ENCODE measurements at places on chromosomes 7 and 10.

DNA sequence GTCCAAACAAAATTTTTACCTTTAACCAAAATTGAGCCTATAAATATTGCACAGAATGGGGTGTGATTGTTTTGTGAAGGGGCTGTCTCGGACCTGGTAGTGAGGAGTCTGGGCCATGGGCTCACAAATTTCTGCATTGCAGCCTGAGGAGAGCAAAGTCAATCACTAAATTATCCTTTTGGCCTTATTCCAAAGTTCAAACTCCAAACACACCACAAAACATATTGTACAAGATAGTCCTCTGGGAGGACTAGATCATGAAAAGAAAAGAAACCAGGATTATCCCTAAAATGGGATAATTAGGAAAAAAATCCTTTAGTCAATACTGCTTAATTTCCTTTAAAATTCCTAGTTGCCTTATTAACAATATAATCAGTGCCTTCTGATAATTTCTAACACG, 115.5 kb downstream of the BUB3 start:
- DNase-seq = no peak

DNA sequence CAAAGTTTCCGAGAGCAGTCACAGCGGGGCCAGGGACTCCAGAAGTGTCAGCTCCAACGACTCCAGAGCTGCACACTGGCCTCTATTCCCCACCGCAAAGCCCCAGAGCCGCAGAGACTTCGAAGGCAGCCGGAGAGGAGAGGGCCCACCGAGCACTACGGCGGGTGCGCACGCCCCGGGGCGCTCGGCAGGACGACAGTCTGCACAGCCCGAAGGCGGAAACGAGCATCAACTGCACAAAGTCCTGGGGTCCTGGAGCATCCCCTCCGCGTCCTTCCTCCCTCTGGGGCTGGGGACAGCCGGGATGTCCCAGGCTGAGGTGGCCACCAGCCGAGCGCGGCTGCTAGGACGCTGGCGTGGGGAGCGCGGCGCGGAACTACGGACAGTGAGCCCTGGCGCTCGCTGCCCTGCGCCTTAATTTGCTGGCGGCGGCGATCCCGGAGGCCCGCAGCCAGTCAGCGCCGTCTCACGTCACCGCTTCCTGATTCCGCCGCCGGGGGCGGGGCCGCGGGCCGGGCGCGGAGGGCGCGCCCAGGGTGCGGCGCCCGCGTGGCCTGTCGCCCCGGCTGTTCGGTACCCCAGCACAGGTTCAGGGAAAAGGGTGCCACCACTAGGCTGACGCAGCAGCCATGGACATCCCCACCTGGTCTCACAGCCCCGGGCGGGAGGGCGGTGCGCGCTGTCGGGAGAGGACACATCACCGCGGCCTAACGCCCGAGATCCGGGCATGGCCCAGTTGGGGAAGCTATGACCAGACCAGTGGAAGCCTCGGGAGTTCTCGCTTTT, at the start of gene TBX20:
TSS of gene TBX20 (minus strand) at position 391 of the 786 bp plus-strand sequence. CDS start 480 bp downstream, outside the sequence.
- peak; percentile 2 for DNase-seq

DNA sequence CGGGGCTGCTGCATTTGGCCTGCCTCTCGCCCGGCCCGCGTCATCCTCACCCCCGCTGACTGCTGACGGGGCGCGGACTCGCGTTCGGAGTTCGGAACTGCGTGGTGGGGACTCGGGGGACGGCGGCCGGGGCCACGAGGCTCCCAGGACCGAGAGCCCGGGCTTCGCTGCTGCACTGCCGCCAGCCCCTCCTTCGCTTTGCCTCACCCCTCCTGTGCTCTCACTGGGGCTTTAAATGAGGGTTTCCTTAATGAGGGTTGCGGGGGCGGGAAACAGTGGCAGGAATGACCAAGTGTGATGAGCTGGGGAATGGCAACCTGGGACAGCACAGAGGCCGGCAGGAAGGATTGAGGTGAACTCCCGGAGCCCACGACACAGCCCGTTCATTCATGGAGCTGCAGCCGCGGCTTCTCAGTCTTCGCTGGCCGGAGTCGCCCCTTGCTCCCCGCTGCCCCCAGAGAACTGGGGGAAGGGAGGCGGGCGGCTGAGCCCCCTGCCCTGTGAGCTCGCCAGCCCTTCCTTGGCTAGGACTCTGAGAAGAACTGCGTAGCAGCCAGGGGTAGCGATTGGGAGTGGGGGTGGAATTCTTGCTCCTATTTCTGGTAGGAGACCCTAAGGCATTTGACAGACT, 1.5 kb upstream of the LRRC4 start:
- DNase-seq = no peak

- no peak for DNase-seq
Observed at GRCh38 chr10:23693501-23693901, 254.6 kb downstream of the OTUD1 start.

DNA sequence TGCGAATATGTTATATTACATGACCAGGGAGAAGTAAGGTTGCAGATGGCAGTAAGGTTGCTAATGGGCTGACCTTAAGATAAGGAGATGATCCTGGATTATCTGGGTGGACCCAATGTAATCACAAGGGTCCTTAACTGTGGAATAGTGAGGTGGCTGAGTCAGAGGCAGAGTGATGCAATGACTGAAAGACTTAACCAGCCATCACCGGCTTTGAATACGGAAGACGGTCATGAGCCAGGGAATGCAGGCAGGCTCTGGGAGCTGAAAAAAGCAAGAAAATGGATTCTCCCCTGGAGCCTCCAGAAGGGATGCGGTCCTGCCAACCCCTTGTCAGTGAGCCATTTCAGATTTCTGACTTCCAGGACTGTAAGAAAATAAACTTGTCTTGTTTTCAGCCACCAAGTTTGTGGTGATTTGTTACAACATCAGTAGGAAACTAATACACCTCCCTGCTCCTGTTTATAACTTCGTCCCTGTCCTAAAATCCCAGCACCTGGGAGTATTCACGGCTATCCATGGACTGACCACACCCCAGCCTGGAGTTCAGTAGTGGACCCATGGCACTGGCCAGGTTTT, 4.6 kb upstream of the C10orf95 start:
- DNase-seq = no peak

DNA sequence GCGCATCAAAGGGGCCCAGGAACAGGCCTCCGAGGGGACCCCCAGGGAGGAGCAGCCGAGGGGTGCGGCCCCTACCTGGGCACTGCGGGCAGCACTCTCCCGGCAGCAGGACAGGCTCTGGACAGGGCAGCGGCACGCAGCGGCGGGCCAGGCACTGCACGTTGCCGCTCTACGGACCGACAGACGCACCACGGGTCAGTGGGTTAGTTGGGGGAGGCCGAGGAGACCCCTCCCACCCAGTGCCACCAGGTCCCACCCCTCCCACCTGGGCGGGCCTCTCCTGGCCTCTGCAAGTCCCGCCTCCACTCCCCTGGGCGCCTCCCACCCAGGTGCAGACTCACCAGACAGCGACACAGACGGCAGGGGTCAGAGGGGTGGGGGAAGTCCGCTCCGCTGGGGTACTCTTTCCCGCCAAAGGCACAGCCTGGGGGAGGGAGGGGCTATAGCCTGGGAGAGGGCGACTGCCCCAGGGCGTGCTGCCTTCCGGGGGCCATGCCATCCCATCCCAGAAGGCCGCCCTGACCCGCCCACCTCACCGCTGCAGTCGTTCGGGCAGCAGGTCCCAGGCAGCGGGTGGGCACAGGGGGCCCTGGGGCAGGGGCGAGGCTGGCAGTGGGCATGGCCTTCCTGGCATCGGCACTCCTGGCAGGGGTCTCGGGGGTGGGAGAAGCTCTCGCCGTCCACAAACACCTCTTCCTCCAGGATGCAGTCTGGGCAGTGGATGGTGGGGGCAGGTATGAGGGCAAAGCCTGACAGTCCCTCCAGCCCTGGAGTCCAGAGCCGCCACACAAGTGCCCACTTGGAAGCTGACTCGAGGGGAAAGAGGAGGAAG, 19.2 kb downstream of the KCP start:
- DNase-seq = no peak

DNA sequence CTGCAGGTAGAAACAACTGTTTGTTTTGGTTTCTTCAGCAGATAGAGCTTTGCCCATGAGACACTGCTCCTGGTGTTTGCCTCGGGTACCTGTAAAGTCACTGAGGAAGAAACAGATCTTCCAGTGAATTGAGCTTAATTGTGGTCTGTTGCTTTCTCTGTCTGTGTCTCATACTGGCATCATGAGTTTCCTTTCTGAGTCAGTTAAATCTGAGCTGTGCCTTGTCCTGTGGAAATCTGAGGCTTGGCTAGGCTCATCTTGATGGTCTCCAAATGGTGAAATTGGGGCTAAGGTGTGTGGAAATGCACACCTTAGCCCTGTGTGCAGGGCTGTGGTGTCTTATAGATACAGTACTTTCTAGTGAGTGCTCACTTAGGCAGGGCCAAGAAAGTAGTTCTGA, 67.4 kb downstream of the GBF1 start:
- no peak for DNase-seq

GRCh38 chr7:3358991-3359390, 57.9 kb downstream of the SDK1 start:
- no peak for DNase-seq

- DNase-seq = no peak
Observed at GRCh38 chr7:20796500-20796899, 9.8 kb upstream of the SP8 start.

DNA sequence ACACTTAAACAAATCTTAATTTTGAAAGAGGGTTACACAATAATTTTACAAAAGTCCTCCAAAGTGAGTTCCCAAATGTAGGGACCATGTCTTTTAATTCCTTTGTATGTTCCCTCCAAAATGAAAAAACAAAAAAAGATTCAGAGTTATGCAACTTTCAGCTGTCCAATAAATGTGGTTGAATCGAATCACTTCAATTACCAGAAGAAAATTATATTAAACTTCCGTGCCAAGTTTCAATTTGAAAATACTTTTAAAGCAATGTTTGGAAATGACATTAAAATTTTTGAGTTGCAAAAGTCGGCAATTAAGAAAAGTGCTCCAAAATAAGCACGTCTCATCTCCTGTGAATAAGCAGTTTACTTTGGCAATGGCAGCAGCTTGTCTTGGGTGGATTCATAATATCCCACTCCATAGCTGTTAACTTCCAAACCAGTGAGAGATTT, 60.3 kb upstream of the C1GALT1 start:
- DNase-seq = no peak

DNA sequence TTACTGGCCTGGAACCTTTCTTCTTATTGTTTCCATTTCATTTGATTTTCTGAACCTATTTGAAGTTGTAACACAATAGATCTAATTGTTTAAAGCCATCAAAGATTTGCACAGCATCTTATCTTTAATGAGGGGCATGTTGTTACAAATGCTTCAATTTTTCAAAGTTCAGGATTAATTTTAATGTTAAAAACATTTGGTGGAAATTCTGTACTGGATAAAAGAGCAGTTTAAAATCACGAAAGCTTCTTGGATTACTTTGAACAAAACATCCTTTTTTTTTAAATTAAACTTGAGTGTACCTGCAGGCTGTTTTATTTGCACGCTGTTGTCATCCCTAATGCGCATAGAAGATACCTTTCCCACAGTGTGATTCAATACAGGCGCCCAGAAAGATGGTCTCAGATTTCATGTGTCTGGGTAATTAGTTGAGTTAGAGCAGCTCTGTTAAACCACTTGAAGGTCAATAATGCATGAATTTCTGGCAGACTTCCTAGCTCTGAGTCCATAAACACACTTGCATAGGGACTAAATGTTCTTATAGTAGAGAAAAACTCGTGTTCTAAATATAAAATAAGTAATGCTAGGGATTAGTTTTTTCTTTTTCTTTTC, 29.3 kb upstream of the DDX50 start:
- DNase-seq = no peak

GRCh38 chr10:100645613-100646392, 99.6 kb upstream of the PAX2 start:
- no peak for DNase-seq

DNA sequence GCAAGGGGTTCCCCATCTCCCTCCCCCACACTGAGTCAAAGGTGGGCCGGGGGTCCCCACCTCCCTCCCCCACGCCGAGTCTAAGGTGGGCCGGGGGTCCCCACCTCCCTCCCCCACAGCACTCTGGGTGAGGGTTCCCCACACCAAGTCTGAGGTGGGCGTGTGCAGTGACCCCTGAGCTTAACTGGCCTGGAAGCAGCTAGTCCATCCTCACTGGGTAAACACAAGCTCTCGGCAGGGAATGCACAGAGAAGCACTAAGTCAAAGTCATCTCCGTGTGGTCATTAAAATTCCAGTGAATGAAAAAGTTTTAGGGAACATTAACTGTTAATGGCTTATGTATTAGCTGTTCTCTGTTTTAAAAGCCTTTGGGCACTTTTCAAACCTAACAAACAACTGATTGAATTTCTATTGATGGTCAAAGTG, 43.7 kb upstream of the PRKAR1B start:
- no peak for DNase-seq

- no peak for DNase-seq
Observed at GRCh38 chr10:116080553-116080952, 192.5 kb downstream of the GFRA1 start.

DNA sequence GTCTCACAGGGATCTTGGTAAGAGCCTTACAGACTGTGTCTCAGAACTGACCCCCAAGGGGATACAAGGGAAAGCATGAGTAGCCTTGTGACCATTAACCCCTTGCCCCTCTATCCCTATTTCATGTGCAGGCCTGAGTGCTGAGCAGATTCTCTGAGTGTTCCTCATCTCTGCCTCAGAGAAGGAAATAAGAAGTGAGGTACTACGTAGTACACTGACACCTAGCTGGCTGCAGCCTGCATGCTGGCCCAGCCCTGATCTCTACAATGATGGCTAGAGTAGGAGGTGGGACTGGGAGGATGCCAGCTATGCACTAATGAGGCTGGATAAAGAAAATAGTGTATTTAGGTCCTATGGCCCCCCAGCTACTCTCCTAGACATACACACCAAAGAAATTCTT, 174.9 kb upstream of the HPS1 start:
- no peak for DNase-seq

DNA sequence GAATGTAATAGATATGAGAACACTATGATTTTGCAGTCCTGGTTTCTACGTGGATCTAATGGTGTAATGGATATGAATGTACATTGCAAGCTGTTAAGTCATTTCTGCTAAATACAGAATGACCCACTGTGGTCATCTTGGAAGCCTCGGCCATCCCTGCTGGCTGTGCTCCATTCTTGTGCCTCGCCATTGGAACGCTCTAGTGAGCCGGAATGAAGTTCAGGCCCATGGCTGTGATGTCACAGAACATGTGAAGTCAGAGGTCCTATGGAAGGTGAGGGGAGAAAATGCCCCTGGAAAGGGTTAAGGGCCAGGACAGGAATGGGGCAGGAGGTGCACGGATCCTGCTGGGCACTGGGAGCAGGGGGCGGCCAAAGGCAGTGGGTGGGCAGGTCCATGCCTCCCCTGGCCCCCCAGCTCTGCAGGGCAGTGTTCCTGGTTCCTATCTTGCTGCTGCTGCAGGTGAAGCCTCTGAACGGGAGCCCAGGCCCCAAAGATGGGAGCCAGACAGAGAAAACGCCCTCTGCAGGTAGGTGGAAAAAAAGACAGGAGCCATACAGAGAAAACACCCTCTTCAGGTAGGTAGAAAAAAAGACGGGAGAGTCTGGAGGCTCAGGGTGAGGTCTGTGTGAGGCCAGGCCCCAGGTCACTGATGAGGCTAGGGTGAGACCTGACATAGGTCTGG, at the start of gene LLCFC1:
TSS of gene LLCFC1 (plus strand) at position 259 of the 685 bp plus-strand sequence. CDS start at position 397, 138 bp downstream.
- no peak for DNase-seq

GRCh38 chr7:140062528-140063299, at the start of gene PARP12:
PARP12 (minus strand) TSS chr7:140062951; CDS start chr7:140062847, 104 bp downstream.
- DNase-seq = peak; percentile 87

Data from CD4-positive, alpha-beta T cell treated with Interleukin-15 for 4 hours (primary cell).